Muscle of back (tissue), 13 donors: ENCODE measurements at places on chromosomes 4 and X. TPM values are rescaled to one million over a fixed set of nuclear protein-coding genes. Genes with fewer than 3 reads are reported as not detected.
A peak's percentile ranks its signal among the peaks of the same experiment; 100 is the strongest.

DNA sequence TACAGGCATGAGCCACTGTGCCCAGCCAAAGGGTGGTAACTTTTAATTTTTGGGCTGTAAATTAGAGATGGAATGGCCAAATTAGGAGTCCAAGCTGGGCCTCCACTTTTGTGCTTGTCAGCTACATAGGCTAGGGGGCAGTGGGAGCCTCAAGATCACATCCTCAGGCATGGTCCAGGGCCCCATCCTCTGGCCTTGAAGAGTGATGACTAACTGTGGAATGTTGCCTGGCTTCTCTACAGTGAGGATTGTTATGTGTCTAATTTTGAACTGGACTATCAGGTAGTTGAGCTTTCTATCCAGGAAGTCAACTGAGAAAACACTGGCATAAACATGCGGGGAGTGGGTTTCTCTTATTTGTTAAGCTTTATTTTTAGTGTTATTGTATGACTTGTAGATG, 33.0 kb downstream of the CCNG2 start:
- DNase-seq, result no peak

- no peak for DNase-seq
Measured at GRCh38 chr4:73392936-73393335, 11.2 kb upstream of the ALB start.

- DNase-seq, result no peak
Measured at GRCh38 chr4:147351083-147351787, 129.7 kb upstream of the EDNRA start.

DNA sequence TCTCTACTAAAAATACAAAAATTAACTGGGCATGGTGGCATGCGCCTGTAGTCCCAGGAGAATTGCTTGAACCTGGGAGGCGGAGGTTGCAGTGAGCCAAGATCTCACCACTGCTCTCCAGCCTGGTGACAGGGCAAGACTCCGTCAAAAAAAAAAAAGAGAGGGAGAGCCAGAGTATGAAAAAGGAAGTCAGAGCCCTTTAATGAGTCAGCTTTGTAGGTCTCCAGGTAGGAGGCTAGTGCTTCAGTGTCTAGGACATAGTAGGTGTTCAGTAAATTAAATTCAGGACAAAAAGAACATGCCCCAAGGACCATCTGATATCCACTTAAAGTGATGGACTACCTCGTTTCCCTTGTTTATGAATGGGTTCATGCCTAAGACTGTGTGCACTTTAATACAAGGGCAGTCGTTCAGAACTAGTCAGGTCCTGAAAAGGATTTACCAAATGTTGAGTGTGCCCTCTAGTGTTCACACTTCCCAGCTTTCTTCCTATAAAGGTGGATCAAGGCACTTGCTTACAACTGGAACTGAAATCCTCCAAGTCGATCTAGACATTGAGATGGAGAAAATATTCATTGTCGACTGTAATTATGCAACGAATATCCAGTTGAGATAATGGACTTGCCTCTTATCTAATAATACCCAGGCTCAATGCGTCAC, 29.0 kb downstream of the F9 start:
- peak; percentile 55 for DNase-seq

The RASGEF1B gene
- 4.7 TPM for polyA plus RNA-seq

DNA sequence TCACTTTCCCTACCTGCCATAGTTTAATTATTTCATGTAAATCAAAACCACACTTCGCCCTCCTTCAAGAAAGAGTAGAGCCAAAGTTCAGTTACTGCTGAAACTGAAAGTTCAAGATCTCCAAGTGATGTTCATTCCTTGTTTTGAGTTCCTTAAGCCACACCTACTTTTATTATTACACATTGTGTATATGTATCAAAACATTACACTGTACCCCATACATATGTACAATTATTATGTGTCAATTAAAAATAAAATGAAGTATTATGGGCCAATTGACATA, 892.3 kb upstream of the NDST4 start:
- DNase-seq, result no peak

- peak; percentile 46 for DNase-seq
Measured at GRCh38 chrX:11386001-11386523, 92.8 kb downstream of the AMELX start.

- DNase-seq, result no peak
Measured at GRCh38 chr4:8472158-8472688, 31.6 kb downstream of the TRMT44 start.

DNA sequence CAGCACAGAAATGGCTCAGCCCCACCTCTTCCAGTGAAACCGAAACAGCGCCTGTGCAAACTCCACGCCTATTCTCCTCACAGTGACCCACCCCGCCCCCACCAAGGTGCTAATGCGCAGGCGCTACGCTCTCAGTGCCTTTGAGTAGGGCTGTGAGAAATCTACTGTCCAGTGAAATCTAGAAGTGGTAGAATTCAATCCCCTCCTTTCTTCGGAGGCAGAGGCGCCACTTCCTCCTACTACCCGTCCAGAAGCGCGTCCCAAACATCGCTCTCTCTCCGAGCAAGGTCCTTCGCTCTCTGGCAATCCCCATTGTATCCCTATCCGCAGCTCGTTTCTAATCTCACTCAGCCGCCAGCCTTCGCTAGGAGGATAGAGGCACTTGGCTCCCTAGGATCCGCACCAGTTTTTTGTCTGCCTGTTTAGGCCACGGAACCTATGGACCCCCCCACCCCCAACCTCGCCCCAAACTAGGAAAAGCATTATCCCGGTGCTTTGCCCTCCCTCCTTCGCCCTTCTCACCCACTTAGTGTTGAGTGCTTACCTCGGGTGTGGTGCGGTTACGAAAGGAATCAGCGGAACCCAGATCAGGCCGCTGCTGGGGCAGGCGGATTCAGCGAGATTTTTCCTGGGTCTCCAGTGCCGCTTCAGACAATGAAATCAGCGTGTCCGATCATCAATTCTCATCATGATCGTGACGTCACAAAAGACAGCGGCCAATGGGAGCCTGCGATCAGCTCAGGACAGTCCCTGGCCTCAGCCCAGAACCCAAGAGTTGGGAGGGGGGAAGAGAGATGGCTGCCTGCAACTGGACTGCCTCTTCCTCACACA, at the start of gene HDX:
Gene HDX, minus strand, starts transcription at position 656 of the 831 bp plus-strand sequence. CDS start 27,056 bp downstream, outside the sequence.
- DNase-seq, result peak; percentile 95

The RAI2 gene
- 8.6 TPM for polyA plus RNA-seq

The NLGN4X gene
- polyA plus RNA-seq, result 4.2 TPM

- DNase-seq, result no peak
Measured at GRCh38 chr4:123455360-123455759, 58.8 kb downstream of the SPRY1 start.

- no peak for DNase-seq
Measured at GRCh38 chr4:184544788-184545409, 70.5 kb upstream of the IRF2 start.

The GABRE gene
- polyA plus RNA-seq, result 39.6 TPM

DNA sequence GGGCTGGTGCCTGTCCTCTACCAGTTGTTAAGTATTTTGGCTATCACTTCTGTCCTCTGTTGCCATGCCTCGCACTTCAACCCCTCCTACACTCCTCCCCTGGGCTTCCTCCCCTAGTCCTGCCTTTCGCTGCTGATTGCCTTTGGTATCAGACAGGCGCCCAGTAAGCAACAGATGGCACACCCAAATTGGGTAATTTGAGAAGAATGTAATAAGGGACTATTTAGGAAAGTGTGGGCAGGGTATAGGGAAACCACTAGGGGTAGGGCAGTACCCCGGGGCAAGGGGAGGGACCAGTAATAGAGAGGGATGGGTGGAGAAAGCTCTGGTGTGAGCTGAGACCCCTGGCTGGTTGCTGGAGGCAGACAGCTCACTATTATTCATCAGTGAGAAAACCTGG, 172.7 kb upstream of the USP9X start:
- no peak for DNase-seq

DNA sequence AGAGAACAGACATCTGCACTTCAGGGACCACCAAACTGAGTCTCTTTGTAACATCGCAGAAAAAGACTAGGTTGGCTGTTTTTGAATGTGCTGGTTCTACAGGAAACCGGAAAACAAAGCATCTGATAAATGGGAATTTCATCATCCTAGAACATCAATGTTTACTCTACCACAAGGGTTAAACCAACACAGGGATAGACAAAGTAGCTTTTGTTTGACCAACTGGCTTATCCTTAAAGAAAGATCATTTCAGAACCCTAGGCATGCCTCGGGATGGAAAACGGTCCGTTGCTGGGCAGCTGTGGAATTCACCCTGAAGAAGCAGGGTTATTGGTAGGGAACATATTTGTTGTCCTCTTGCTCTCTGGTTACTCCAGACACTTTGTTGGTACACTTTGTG, 2355.5 kb upstream of the AGA start:
- no peak for DNase-seq
